ENCODE measurements at places on chromosomes 6 and 20. TPM values are rescaled to one million over a fixed set of nuclear protein-coding genes. Genes with fewer than 3 reads are reported as not detected.

DNA sequence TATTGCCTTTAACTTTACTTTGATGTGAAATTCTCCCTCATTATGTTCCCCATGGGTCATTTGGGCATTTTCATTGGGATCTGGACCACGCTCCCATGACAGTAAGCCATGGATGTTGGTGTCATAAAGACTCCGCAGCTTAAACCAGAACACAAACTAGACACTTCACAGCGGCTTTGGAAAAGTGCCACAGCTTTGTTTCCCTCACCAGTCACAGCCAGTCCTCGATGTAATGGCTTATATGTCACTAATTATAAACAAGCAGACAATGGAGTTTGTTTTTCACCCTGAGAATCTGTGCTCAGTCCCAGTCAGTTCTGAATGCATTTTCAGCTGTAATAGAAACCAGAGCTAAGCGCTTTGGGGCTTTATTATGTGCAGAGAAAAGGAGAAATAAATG lies 23.2 kb upstream of the DAAM2 start:
- DNase-seq = no peak

TBX18 gene
- 2.0 TPM for total RNA-seq

DNA sequence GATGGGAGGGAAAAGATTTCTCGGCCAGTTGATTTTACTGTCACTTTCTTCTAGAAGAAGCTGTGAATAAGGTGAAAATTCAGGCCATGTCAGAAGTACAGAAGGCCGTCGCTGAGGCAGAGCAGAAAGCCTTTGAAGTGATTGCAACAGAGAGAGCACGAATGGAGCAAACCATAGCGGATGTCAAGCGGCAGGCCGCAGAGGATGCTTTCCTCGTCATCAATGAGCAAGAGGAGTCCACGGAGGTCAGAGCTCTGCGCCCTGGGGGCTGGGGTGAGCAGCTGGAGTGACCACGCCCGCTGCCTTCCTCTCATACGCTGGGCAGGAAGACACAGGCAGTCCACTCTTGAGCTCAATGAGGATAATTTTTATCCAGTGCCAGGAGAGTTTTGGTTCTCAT lies 21.8 kb upstream of the C20orf144 start:
- DNase-seq = no peak

IL22RA2 gene
- total RNA-seq = not detected

GRCh38 chr6:138109042-138109997 lies 2.1 kb upstream of the PERP start:
- peak; percentile 85 for DNase-seq

DNA sequence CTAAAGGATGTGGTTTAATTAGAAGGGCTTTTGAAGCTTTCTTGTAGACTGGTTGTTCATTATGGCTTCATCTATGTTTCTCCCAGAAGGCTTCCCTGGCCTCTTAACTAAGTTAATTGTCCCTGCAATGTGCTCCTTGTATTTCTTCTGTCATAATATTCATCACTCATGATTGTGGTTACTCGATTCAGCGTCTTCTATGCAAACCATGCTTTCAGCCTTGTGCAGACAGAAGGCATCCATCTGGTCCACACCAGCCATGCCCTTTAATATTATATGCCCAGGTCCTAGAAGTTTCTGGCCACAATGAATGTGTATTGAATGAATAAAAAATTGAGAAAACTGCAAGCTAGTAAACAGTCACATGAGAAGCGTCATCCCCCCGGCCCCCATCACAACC lies 163.2 kb downstream of the KHDC1L start:
- DNase-seq = no peak

DNA sequence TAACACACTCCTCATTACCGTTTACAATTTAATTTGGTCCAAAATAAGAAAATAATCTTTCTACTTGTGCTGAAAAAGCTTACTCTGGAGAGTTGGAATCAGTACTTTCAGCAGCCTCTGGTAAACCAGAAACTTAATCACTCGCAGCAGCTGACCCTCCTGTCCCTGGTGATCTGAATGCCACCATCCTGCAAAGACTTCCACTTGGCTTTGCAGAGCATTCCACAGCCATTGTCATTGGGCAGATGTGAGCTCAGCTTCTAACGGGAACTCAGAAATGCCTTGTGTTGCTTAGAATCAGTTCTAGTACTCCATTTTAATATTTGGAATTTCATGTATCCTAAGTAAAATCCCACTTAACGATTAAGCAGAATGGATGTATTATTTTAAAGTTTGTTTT lies 59.7 kb downstream of the PHACTR1 start:
- no peak for DNase-seq
